Stimulated activated CD8-positive, alpha-beta memory T cell treated with anti-CD3 and anti-CD28 coated beads, Interleukin-4, amount 100 ng/mL, for 48 hours (primary cell): ENCODE measurements at places on chromosomes 13 and 19.

DNA sequence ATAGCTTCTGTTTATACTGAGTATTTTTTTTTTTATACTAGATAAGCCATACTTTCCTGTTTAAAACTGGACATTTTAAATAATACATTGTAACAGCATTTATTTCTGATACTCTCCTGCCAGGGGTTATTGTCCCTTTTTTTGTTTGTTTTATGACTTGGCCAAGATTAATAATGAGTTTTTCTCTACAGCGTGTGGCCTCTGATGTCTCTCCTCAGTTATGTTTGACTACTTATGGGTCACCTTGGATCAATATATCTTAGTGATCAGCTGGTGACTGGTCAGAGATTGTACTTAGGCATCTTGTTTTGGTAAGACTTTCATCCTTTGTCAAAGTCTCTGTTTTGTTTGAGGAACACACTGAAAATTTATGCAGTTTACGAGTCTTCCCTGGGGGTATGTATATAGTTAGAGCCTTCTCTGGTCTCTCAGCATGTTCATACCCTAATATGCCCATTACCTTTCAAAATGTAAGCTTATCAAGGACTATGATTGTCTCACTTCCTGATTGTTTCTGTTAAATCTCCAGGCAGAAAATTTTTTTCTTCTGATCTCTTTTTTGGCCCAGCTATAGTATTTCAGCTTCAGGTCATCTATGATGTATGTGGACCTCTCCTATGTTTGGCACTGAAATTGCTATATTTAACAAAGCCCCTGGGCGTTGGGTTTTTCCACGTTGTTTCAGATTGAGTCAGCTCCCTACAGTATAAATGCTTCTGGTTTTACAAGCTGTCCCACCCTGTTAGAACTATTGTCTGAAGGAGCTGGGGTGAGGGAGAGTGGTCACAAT is 87.9 kb downstream of the URI1 start:
- DNase-seq = no peak

DNA sequence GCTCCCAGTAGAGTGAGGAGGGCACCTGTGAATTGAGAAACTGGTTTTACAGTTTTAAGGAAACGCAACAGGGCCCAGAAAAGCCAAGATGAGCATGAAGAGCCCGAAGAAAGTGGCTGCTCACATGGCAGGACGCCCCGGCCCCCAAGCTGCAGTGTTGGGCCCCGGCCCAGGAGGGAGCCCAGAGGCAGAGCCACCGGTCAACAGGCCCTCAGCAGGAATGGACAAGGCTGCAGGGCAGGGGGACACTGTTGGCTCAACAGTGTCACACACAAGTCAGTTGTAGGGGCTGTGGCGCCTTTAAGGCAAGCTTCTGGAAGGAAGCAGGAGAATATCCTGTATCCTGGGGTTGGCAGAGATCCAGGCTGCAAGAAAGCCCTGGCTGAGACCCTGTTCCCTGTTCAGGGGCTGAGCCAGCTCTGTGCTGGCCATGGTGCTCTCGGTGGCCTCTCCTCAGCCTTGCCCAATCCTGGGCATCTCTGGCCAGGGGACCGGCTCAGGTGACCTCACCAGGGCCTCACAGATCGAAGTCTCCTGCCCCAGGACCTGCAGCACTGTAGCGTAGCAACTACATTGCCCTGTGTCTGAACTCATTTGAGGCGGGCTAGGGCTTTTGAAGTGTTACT is 28.0 kb downstream of the UPF1 start:
- no peak for DNase-seq

GRCh38 chr19:16872728-16873127 is 16.1 kb upstream of the F2RL3 start:
- DNase-seq = no peak

- no peak for DNase-seq
Observed at GRCh38 chr13:102328909-102329308, 72.9 kb downstream of the FGF14 start.

DNA sequence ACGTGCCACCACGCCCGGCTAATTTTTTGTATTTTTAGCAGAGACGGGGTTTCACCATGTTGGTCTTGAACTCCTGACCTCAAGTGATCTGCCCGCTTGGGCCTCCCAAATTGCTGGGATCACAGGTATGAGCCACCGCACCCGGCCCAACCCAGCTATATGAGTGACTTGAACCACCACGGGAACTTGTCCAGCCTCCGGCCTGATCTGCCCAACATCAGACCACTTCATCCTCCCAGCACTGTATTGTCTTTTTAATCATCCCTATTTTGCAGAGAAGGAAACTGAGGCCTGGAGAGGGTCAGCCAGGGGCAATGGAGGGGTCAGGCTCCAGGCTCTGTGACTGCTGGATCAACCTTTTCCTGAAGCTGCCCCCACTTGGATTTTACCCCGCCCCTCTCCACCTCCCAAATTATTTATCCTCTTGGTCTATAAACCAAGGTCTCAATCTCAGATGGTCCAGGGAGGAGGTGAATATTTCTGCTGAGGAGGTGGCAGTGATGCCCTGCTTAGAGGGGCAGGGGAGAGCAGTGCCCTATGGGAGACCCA is 893 bp upstream of the PLIN3 start:
- no peak for DNase-seq
